Fibroblast of villous mesenchyme (primary cell): ENCODE measurements at places on chromosomes 1 and 21.

GRCh38 chr1:22283596-22283995, 140.7 kb upstream of the WNT4 start:
- no peak for DNase-seq

GRCh38 chr1:1678581-1679380, 13.8 kb downstream of the SLC35E2B start:
- DNase-seq, result no peak

DNA sequence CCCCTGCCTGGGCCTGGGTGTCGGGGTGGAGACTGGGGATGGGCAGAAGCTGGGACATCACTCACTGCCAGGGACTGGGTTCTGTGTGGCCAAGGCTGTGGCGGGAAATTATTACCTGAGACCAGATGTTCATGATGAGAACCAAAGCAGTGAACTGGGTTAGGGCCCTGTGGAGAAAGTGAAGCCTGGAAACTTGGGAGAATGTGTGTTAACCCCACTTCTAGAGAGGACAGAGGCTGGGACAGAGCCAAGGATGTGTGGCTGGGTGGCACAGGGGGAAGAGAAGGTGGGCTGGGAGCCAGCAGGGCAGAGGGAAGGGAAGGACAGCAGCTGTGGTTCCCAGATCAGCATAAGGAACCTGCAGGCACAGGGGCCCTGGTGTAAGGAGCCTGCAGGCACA, 31.3 kb downstream of the CNIH3 start:
- DNase-seq, result no peak

GRCh38 chr21:33937146-33937545, 21.5 kb upstream of the ATP5PO start:
- DNase-seq, result no peak

GRCh38 chr1:172971241-172971640, 79.5 kb downstream of the TNFSF18 start:
- no peak for DNase-seq

DNA sequence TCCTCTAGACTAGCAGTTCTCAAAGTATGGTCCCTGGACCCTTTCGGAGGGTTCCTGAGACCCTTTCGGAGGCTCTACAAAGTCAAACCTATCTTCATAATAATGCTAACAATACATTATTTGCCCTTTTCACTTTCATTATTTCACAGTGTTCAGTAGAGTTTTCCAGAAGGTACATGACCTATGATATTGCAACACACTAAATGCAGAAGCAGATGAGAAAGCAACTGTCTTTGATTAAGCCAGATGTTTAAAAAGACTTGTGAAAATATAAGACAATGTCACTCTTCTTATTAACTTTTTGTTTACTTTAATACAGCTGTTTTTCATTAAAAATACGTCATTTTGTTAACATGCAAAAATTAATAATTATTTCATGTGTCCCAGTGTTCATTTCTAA, 5.8 kb downstream of the KCNJ10 start:
- peak; percentile 8 for DNase-seq

DNA sequence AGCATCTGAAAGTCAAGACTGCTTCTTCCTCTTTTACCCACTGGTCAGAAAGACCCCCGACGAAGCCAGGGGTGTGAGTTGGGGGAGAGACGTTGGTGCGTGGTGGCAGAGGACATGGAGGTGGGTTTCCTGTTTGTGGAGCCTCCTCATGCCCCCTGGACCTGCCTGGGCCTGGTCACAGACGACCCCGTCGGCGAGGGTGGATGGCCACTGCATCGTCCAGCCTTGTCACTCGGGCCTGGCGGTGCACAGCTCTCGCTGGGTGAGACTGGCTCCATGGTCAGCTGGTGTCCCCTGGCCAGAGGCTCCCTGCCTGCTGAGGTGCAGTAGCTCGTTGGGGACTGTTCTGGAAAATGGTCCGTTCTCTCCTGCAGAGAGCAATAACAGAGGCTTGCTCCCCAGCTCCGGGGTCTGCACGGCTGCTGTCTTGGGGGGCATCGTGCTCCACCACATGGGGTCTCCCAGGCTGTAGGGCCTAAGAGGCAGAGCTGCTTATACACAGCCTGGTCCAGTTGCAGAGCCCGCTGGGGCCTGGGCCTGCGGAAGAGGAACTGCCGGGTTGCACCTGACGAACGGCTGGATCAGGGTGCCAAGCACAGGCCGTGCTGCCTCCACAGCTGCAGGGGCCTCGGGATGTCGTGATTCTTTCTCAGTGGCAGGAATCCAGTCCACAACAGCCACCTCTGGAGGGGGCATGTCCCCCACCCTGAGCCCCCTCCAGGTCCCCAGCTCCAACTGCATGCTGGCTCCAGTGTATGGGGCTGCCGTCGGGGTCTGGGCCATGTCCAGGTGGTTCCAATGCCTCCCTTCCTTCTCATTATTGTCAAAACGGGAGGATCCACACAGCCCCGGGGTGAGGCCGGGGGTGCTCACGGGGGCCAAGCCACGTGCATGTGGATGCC, 18.0 kb upstream of the ACTRT2 start:
- DNase-seq, result no peak

- DNase-seq, result no peak
Observed at GRCh38 chr1:37629726-37630425, 4.8 kb downstream of the RSPO1 start.

- no peak for DNase-seq
Observed at GRCh38 chr1:176122282-176122681, 84.8 kb downstream of the COP1 start.

GRCh38 chr21:42308161-42308913, 6.9 kb downstream of the TFF3 start:
- no peak for DNase-seq

DNA sequence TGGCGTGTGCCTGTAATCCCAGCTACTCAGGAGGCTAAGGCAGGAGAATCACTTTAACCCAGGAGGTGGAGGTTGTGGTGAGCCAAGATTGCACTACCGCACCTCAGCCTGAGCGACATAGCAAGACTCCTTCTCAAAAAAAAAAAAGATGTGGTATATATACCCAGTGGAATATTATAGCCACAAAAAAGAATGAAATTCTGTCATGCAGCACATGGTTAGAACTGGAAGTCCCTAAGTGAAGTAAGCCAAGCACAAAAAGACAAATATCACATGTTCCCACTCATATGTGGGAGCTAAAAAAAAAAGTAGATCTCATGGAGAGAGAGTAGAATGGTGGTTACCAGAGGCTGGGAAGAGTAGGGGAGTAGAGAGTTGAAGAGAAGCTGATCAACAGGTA, 18.7 kb downstream of the PSMB4 start:
- no peak for DNase-seq

DNA sequence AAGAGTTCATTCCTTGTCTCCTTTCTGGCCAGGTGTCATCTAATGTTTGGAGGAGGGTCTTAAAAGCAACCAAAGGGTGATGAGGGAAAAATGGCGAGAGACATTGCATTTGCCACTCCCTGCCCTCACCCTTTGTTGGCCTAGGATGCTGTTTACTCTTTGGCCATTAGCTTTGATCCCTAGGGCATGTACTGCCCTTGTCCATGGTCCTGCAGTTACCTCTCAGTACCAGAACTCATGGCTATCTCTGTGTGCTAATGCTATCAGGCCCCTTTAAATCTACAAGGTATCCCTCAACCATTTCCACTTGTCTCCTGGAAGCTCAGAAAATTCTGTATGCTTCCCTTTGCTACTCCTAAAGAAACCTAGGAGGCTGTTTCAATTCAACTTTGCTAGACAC, 424.8 kb upstream of the PLXNA2 start:
- DNase-seq, result no peak

GRCh38 chr1:189686288-189686687, 791.4 kb downstream of the BRINP3 start:
- DNase-seq, result no peak

DNA sequence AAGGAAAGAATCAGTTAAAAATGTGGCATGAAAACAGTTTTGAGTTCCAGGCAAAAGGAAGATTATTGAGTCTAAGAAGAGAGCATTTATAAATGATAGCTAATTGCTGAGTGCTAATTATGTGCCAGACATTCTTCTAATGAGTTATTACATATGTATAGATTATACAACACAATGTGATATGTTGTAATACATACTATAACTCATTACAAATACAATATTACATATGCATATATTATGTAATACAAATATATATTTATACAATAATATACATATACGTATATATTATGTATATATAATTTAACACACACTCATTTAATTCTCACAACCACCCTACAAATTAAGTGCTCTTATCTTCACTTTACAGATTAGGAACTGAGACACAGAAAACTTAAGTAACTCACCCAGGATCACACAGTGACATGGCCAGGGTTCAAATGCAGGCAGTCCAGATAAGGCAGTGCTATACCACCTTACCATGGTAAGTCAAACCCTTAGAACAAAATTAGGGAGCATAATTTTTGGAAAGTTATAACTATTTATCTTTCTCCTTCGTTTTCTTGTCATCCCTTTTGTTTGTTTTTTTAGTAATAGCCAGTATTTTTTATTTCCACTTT, 4.0 kb downstream of the SORT1 start:
- DNase-seq, result no peak

DNA sequence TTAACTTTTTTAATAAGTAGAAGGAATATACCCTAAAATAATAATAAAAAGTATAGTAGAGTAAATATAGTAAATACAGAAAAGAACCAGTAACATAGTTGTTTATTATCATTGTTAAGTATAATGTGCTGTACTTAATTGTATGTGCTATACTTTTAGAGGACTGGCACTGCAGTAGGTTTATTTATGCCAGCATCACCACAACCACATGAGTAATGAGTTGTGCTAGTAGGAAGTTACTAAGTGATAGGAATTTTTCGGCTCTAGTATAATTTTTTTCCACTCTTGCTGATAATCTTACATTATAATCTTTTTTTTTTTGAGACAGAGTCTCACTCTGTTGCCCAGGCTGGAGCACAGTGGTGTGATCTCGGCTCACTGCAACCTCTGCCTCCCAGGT, 71.6 kb downstream of the IVNS1ABP start:
- no peak for DNase-seq

DNA sequence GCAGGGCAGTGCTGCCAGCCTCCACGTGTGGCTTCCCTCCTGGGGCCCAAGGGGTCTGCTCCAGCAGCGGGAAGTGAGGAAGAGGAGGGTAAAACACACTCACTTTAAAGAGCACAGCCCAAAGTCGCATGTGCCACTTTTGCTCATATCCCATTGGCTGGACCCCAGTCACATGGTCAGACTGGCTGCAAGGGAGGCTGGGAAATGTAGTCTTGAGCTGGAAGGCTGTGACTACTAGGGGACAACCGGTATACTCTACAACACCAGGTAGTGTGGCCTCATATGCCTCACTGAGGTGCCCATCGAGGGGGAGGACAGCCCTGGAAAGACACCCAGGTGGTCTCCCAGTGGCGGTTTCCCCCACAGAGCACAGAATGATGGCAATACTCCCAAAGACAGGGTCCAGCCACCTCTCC, 45.2 kb downstream of the CAMK2N1 start:
- DNase-seq, result peak; percentile 44

GRCh38 chr1:63703701-63704107, 70.1 kb upstream of the ROR1 start:
- DNase-seq, result no peak

GRCh38 chr1:155321639-155322503, 1.2 kb downstream of the RUSC1 start:
- DNase-seq, result no peak

DNA sequence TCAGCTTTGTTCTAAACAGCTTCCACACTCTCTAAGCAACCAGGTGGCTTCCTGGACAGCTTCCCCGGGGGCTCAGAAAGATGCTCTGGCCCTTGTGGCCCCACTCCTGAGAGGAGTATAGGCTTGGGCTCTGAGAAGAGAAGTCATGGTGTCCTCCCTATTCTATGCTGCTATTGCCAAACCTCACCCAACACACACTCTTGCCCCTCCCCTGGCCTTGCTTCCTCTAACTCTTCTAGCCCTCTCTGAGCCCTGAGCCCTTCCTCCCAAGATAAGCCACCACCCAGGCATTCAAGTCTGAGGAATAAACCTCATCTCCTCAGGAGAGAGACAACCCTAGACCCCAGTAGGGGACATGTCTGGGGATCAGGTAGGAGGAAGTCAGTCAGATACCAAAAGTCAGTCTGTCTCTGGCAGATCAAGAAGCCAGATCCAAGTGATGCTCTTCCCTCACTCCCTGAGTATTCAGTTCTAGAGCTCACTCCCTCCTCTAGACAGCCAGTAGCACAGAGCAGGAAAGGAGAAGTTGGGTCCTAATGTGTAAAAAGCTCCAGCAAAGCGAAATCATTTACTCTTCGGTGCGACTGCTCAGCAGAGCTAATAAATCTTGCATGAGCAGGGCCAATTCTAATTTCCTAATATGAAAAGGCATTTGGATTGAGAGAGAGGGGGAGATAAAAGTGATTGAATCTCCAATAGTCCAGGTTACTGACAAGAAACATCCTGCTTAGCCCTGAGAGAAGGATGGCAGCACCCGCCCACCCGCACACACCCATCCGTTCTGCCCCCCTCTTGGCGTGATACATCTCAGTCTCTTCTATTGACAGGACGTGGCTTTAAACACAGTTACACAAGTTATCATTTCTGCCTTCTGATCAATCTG, 50.5 kb downstream of the DMAP1 start:
- DNase-seq, result no peak

- no peak for DNase-seq
Observed at GRCh38 chr1:201845331-201846083, 16.6 kb downstream of the IPO9 start.

- peak; percentile 6 for DNase-seq
Observed at GRCh38 chr1:70779571-70779970, 268.0 kb downstream of the PTGER3 start.

GRCh38 chr1:42657201-42657600, 1.0 kb upstream of the PPIH start:
- no peak for DNase-seq

- peak; percentile 77 for DNase-seq
Observed at GRCh38 chr1:97120806-97121205, 399.2 kb downstream of the PTBP2 start.

DNA sequence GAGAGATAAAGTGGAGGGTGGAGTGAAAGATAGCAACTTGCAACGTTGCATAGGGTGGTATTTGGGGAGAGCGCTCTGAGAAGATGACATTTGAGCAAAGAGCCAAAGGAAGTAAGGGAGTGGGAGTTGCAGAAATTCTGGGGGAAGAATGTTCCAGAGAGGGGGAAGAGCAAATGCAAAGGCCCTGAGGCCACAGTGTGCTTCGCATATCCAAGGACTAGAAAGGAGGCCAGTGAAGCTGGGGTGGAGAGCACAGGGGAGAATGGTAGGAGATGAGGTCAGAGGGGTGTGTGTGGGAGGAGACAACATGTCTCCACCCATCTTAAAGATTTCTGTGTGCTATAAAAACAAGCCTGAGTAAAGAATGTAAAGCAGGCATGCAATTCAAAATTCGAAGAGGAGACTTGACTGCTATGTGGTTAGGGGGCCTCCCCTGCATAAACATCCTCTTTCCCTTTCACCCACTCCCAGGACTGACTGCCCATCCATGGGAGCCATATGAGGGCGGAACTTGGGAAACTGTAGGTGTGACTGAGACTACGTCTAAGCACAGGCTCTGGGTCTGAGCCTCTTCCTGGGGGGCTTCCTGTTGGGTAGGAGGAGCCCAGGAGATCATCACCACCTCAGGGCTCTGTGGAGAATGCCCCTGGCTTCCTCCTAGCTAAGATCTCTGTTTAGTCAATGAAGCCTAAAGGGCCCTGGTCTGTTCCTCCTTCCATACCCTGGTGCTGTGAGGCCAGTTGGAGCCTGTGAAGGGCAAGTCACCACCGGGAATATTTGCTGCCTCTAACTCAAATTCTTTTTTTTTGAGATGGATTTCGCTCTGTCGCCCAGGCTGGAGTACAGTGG, 2.9 kb upstream of the CLIC4 start:
- DNase-seq, result peak; percentile 96

GRCh38 chr1:82225421-82226185, 424.9 kb downstream of the ADGRL2 start:
- peak; percentile 4 for DNase-seq
